ENCODE measurements at places on chromosomes 12 and 14.

DNA sequence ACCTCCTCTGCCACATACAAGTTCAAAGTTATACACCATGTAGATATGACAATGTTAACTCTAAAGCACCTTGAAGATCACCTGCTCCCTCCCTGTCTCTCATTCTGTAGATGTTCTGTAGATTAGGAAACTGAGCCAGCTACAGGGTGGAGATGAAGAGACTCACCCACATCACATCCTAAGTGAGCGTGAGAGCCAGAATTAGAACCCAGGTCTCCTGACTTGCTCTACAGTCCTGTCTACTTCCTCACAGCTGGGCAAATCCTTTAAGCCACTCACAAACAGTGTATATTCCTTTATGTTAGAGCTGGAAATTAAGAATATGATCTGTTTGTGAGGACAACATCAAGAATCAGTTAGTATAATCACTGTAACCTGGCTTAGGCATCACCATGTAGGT is 1.8 kb downstream of the APPL2 start:
- no peak for DNase-seq

- DNase-seq, result no peak
Measured at GRCh38 chr12:28290262-28290661, 100.0 kb downstream of the CCDC91 start.

DNA sequence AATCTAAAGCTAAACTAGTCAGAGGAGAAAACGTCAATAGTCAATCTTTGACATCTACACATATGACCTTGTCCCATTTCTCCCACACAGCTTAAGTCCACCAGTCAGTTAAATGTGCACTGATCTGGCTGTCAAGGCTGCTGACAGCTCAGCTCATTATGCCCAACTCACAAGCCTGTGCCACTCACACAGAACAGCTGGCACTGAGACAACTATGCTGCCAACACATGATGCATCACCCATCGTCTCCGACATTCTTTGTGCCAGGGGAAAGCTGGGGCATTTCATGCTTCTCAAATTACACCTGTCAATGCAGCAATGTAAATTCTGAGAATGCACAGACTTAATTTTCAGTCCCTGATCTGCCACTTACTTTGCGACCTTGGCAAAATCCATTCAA is 25.3 kb downstream of the GNS start:
- peak; percentile 17 for DNase-seq

DNA sequence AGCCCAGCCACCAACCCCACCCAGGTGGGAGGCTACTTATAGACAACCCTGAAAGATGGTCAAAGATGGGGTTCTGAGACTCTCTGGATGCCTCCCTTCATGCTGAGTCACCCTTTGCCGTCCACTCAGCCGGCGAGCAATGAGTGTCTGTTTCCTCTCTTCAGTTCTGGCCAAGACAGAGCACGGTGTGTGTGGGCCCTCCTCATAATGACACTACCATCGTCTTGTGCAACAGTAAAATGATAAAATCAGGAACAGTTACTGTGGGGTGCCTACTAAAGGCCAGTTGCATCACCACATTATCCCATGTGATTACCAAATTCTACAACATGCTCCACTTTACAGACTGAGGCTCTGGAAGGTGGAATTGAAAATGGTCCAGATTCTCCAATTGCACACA is 7.0 kb upstream of the BDKRB1 start:
- DNase-seq, result no peak

- DNase-seq, result no peak
Measured at GRCh38 chr14:77529213-77529612, 30.6 kb upstream of the ISM2 start.

DNA sequence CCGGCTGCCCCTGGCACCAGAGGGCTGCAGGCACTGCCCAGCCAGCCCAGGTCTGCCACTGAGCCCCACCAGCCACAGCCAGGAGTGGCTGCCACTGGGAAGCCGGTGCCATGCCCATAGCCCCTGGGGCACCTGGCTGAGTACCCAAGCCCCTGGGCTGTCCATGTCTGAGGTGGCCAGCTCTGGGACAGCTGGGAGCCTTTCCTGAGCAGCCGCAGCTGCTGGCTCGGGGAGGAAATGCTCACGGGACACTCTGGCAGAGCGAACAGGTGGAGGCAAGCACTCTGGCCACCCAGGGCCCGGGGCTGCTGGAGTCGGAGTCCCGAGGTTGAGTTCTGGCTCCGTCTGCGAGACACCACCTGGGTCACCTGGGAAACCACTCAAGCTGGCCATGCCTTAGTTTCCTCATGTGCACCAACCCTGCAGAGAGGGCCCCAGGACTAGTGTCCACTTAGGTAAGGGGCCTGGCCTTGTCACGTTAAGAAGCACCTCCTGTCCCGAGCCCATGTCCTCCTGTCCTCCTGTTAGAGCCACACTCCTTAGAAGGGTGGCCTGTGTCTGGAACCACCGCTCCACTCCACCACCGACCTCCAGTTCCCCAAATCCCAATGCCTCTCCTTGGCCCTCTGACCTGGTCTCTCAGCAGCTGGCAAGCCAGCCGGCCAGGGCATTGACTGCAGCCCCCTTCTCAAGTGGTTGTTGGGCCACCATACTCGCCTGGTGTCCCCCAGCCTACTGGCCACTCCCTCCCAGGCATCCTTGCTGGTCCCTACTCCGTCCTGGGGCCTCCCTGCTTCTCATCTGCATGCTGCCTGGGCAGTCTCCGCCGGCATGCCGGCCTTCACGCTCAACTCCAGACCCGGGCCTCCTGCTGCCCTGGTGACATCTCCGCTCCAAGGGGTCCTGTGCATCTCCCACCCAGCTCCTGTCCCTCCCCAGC is 45.3 kb downstream of the BEGAIN start:
- DNase-seq, result no peak
